ENCODE measurements at places on chromosomes 11 and 22.

DNA sequence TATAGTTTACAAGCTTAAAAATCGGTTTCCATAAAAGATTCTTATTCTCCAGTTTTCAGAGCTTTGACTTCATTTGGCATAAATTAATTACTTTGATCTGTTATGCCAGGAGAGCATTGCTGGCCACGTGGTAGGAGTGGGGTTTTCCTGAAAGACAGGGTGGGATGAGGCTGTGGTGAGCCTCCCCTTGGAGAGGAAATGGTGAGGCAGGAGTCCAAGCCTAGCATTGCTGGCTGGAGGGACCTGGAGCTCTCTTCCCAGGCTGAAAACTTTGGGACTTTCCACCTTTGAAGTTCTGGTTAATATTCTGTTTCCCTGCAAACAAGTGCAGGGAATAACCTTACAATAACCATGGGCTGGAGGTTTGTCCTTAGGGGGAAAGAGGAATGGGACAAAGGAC, 21.1 kb upstream of the CSF2RB start:
- DNase-seq, result no peak

DNA sequence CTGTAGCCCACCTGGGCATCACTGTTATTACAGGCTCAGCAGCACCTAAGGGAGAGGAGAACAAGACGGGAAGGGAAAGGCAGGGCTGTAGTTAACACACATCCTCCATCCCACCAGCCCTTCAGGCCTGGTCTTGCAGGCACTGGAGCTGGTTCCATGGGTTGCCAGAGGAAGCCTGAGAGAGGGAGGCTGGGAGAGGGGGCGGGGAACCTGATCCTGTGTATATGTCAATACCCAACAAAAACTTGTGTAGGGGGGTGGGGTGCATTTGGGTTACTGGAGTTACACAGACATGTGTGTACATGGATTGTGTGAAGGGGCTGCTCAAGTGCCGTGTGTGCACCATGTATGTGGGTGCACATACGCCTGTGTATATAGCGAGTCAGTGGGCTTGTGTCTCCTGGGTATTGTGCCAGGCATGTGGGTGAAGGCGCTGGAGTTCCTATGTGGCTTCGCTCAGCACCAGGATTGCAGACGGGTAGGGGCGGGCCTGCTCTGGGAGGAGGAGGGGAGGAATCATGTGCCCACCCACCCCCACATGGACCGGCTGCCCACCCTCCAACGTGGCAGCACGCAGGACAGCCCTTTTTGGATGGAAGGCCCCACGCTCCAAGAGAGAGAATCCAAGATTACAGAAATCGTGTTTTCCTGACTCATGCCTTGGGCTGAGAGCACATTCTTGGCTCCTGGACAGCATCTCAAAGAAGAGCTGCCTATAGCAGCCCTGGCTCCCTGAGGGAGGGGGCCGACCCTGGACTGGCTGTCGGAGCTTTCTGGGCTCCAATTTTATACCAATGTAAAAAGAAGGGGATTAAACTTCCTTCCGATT, 4.2 kb upstream of the SERPINH1 start:
- DNase-seq, result no peak

DNA sequence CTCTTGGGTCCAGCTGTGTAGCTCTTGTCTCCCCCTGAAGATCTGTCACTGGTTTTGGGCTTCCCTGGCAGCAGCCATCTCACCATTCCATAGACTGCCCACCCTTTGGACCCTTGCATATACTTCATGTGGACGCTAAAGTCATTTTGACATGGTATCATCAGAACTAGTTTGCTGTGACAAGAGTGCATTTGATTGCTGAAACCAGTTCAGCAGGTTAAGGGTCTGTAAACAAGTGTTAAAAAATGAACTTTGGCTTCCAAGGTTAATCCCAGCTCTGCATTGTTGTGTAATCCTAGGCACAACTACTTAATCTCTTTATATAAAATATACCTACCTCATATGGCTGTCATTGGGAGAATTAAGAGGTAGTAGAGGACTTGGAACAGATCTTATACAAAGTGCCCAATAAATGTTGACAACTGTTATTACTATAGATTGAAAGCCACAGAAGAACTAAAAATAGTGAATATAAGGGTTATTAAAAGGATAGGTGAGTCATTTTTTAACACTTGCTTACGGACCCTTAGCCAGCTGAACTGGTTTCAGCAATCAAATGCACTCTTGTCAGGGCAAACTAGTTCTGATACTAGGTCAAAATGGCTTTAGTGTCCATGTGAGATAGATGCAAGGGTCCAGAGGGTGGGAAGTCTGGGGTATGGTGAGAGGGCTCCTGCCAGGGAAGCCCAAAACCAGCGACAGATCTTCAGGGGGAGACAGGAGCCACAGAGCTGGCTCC, 29.4 kb downstream of the CCDC90B start:
- DNase-seq, result no peak

DNA sequence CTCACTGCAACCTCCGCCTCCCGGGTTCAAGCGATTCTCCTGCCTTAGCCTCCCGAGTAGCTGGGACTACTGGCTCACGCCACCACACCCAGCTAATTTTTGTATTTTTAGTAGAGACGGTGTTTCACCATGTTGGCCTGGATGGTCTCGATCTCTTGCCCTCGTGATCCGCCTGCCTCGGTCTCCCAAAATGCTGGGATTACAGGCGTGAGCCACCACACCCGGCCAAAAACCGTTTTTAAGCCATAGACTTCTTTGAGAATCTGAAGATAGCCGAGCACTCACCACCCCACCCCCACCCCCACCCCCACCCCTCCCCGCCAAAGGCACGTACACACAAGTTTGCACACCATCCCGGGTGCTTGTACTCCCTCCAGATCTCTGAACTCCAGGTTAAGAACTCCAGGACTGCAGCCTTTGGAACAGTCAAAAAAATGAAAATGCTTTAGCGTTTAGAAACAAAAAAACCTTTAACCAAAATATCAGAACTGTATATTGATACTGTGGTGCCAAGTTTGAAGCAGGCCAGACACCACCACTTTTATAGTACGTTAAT, 1.5 kb downstream of the CRKL start:
- no peak for DNase-seq

DNA sequence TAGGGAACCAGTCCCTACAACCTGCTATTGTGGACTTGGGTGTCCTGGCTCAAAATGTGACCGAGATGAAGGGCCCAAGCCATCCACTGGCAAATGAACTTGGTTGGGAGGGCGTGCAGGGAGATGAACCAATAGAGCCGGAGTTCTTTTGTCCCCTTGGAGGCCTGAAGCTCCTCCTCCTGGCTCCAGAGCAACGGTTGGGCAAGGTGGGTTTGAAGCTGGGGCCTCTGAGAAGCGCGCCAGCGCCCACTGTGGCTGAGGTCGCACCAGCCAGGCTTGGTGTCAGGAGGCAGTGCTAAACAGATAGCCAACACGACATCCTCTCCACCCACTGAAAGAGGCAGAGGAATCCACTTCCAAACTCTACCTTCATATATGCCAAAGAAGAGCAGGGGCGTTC, 36.0 kb upstream of the PACSIN2 start:
- no peak for DNase-seq

GRCh38 chr11:30758012-30758411, 171.9 kb upstream of the MPPED2 start:
- no peak for DNase-seq

- no peak for DNase-seq
These were observed 18.7 kb downstream of the SYNGR1 start for GRCh38 chr22:39368461-39368911.

- DNase-seq, result no peak
These were observed 7.9 kb downstream of the RTN4RL2 start for GRCh38 chr11:57468276-57468675.

DNA sequence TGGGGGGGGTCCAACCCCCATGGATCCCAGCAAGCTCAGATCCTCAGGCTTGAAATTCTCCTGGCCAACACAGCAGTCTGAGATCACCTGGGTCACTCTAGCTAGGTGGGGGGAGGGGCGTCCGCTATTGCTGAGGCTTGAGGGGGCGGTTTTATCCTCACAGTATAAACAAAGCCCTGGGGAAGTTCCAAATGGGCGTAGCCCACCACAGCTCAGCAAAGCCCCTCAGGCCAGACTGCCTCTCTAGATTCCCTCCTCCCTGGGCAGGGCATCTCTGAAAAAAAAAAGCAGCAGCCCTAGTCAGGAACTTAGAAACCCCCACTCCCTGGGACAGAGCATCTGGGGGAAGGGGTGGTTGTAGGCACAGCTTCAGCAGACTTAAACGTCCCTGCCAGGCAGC, 16.7 kb downstream of the TRPC6 start:
- DNase-seq, result no peak

- DNase-seq, result no peak
These were observed 22.2 kb downstream of the SGSM3 start for GRCh38 chr22:40392618-40393017.

- DNase-seq, result no peak
These were observed 59.9 kb downstream of the MPPED1 start for GRCh38 chr22:43471606-43472135.

DNA sequence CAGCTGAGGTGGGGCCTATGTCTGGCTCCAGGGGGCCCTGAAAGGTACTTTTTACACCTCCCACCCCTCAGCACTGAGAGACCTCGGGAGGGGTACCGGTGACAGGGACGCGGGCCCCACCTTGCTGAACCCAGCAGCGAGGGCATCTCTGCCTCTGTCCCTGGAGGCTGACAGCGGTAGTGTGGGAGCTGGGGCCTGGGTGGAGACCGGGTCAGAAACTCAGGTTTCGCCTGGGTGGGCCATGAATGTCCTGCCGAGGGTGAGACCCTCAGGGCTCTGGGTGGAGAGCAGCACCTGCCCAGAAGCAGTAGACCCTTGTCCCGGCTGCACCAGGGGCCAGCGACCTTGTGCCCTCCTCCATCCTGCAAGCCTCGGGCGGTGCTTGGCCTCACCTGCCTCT, 22.2 kb downstream of the PTDSS2 start:
- no peak for DNase-seq

GRCh38 chr22:25148149-25148691, 51.4 kb upstream of the CRYBB3 start:
- DNase-seq, result no peak

DNA sequence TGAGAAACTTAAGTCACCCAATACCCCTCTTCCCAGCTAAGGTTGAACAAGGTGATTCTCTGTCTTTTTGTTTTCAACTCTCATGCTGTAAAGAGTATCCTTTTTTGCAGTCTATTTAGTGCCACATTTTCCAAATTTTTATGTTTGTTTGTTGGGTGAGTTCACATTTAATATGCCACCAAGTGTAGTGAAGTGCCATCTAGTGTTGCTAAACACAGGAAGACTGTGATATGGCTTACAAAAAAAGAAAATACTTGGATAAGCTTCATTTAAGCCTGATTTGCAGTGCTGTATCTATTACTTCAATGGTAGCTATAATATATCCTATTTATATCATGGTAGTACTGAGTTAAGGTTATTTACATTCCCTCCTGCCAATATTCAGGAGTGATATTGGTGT, 319.2 kb upstream of the CHORDC1 start:
- no peak for DNase-seq

- DNase-seq, result no peak
These were observed 14.4 kb downstream of the IL17REL start for GRCh38 chr22:49997932-49998717.
